ENCODE measurements at places on chromosomes 3 and 15.

DNA sequence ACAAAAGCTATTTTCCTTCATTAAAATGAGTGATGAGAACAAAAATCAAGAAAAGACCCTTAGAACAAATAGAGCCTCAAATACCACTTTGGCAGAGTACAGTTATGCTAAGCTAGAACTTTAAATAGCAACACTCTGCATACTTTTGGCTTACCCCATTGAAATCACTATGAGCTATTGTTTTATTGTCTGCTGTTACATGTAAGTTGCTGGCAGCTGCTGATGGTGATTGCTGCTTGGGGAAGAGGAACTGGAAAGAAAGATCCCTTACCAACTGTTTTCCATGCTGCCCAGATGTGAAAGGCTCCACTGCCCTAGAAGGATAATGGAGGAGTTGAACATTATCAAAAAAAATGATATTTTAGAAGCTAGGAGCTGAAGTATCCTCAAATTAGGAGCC is 135.4 kb downstream of the SYNPR start:
- H3K27ac ChIP-seq: no peak overlapping the region
- no peaks in the 10 kb centered on the region for H3K36me3 ChIP-seq
- no peak overlapping the region for H3K4me3 ChIP-seq
- no peak for DNase-seq
- no peaks in the 10 kb centered on the region for H3K4me1 ChIP-seq

- DNase-seq: no peak
- no peaks in the 10 kb centered on the region for H3K36me3 ChIP-seq
- H3K4me1 ChIP-seq: peaks cover 9% of the 10 kb centered on the region
- peak overlapping the region; percentile 90 for H3K27ac ChIP-seq
- H3K27me3 ChIP-seq: no peaks in the 10 kb centered on the region
These were observed 46.9 kb upstream of the CSPG4 start for GRCh38 chr15:75759416-75760130.

DNA sequence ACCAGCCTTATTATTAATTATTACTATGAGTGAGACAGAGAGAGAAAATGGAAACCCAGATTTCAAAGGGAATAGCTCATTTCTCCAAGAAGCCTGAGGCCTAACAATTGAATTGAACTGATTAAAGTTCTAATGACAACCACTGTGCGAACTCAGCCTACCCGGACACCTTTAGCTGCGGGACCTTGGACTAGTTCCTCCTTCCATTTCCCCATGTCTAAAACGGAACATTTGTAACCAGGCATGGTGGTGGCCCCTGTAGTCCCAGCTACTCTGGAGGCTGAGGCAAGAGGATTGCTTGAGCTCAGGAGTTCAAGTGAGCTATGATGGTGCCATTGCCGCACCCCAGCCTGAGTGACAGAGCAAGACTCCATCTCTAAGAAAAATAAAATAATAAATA is 16.4 kb upstream of the RTP2 start:
- no peak for DNase-seq
- no peak overlapping the region for H3K4me3 ChIP-seq
- peaks cover 8% of the 10 kb centered on the region for H3K4me1 ChIP-seq

DNA sequence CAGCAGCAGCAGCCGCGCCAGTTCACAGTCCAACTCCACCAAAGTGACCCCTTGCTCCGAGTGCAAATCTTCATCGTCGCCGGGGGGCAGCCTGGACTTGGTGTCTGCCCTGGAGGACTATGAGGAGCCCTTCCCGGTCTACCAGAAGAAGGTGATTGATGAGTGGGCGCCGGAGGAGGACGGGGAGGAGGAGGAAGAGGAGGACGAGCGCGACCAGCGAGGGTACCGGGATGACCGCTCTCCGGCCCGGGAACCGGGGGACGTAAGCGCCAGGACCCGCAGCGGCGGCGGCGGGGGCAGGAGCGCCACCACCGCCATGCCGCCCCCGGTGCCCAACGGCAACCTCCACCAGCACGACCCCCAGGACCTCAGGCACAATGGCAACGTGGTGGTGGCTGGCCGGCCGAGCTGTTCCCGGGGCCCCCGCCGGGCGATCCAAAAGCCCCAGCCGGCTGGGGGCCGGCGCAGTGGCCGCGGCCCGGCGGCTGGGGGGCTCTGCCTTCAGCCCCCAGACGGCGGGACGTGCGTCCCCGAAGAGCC is 224.1 kb upstream of the IL12A start:
- H3K4me3 ChIP-seq: peak overlapping the region; percentile 71
- H3K27me3 ChIP-seq: peaks cover 56% of the 10 kb centered on the region
- DNase-seq: no peak
- no peaks in the 10 kb centered on the region for H3K36me3 ChIP-seq
- H3K4me1 ChIP-seq: peaks cover 14% of the 10 kb centered on the region
- no peak overlapping the region for H3K27ac ChIP-seq

DNA sequence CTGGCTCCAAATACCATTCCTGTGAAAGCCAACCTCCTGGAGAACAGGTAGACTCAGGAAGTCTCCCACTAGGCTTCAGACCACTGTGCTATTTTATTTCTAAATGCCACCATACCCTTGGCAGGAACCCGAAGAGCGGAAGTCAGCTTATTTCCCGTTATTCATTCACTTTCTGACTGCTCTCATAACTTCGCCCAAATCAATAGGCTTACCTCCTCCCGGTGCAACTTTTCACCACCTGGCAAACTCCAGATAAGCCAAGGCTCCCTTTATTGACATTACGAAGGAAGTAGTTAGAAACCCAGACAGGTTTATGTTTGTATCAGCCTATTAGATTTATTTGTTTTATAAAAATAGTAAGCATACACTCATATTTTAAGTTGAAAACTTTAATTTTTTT is 3.3 kb upstream of the CCDC54 start:
- H3K27me3 ChIP-seq: peaks cover 2% of the 10 kb centered on the region
- no peak overlapping the region for H3K4me3 ChIP-seq
- no peaks in the 10 kb centered on the region for H3K36me3 ChIP-seq

GRCh38 chr3:17076940-17077605 is 192.3 kb downstream of the PLCL2 start:
- H3K36me3 ChIP-seq: peaks cover 44% of the 10 kb centered on the region
- H3K4me1 ChIP-seq: peaks cover 48% of the 10 kb centered on the region
- no peaks in the 10 kb centered on the region for H3K27me3 ChIP-seq
- H3K27ac ChIP-seq: peak overlapping the region; percentile 4
- DNase-seq: no peak
- no peak overlapping the region for H3K4me3 ChIP-seq

GRCh38 chr3:97815149-97815917 is 6.5 kb upstream of the CRYBG3 start:
- H3K4me1 ChIP-seq: peaks cover 13% of the 10 kb centered on the region

GRCh38 chr3:116929505-116930222 is 220.1 kb downstream of the TUSC7 start:
- DNase-seq: no peak
- no peaks in the 10 kb centered on the region for H3K36me3 ChIP-seq
- no peak overlapping the region for H3K27ac ChIP-seq
- no peak overlapping the region for H3K4me3 ChIP-seq
- no peaks in the 10 kb centered on the region for H3K4me1 ChIP-seq
